ENCODE measurements at places on chromosomes 16 and 17.

GRCh38 chr16:12829096-12829888 lies 25.6 kb upstream of the CPPED1 start:
- no peak for DNase-seq

DNA sequence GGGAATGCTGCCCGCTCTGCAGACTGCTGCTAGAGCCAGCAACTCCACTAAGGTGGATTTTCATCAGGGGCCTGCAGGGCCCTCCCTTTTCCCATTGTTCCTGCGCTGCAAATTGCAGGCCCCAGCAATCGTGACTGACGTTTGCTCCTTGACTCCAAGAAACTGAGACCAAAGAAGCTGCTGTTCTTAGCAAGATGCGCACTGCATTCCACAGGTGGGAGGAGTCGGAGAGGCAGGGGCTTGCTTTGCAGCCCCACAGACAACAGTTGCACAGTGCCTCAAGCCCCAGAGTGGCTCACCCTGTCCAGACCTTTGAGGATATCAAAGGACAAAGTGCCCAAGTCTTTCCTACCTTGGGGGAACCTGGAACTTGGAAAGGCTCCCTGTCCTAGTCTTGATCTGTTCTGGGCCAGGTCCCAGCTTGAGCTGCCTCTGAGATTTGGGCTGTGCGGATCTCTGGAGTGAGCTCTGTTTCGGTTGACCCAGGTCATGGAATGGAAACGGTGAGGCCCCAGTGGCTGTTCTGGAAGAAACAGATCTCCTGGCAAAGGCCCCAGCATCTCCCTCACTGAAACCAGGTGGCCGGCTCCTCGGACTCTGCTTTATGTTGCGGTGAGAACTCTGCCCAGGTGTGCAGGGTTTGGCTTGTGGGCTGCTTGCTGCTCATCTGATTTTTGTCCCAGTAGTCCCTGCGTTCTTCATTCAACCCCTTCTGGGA lies 24.9 kb downstream of the PLCD3 start:
- DNase-seq = no peak

GRCh38 chr17:43814714-43815113 lies 18.2 kb downstream of the MPP3 start:
- DNase-seq = peak; percentile 48

- DNase-seq = peak; percentile 71
Observed at GRCh38 chr16:85750827-85751697, at the start of gene C16orf74. Gene C16orf74, minus strand, starts transcription at chr16:85751096. Its CDS starts 15,879 bp downstream, at chr16:85735217.
